ENCODE measurements at places on chromosomes 3 and 15. TPM values are rescaled to one million over a fixed set of nuclear protein-coding genes. Genes with fewer than 3 reads are reported as not detected.

The PLSCR4 gene
- 37.6 TPM for total RNA-seq

The HCLS1 gene
- 24.2 TPM for total RNA-seq

- DNase-seq: no peak
Observed at GRCh38 chr15:42483677-42484076, 7.3 kb downstream of the ZNF106 start.

DNA sequence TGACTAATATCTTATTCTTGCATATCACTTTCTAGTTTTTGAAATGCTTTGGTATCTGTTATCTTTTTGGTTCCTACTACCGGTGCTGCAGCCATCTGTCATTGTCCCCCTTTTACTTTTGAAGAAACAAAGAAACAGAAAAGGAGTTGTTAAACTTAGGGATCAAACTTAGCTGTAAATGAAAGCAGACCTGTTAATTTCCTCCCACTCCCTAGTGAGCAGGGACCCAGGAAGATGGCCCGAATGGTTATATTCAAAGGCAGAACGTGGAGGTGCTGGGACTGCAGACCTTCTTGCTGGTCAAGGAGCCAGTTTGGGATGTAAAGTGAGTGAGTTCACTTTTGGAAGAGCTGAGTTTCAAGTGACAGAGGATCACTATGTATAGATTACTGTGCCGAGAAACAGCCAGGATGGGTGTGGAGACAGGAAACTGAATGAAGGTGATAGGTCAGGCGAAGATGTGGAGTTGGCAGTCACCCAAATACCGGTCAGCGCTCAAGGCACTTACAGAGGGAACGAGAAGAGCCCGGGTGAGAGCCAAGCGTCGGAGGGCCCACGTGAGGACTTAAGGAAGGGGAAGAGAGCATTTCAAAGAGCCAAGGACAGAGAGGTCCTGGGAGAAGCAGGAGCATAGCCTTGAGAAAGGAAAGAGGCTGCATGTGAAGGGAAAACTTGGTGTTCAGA is 20.1 kb downstream of the KBTBD8 start:
- DNase-seq: peak; percentile 57

The XYLB gene
- 1.6 TPM for total RNA-seq

GRCh38 chr3:53970661-53971060 is 79.0 kb upstream of the SELENOK start:
- DNase-seq: no peak

- no peak for DNase-seq
Observed at GRCh38 chr3:45736707-45737106, 47.5 kb downstream of the SACM1L start.

- DNase-seq: no peak
Observed at GRCh38 chr15:99328106-99329072, 77.1 kb downstream of the LRRC28 start.

The P2RY14 gene
- 4.5 TPM for total RNA-seq

The UQCC5 gene
- 52.9 TPM for total RNA-seq

DNA sequence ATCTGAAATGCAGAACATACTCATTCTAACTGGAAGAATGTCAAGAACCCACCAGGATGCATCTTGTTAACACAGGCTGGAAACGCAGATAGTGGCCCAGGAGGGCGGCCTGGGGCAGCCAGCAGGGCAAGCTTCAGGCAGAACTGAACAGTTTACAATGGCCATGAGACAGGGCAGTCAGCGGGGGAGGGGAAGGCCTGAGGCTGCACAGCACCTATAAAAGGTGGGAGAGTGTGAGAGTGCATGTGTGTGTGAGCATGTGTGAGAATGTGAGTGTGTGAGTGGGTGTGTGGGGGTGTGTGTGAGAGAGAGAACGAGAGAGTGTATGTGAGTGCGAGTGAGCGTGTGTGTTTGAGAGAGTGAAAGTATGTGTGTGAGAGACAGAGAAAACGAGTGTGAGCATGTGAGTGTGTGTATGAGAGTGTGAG is 26.8 kb upstream of the SLCO2A1 start:
- no peak for DNase-seq

GRCh38 chr3:110564674-110565073 is 506.9 kb upstream of the NECTIN3 start:
- DNase-seq: no peak

The BCL2A1 gene
- 1.8 TPM for total RNA-seq

The NR2F2 gene
- total RNA-seq: 41.2 TPM

The CHRNA7 gene
- total RNA-seq: 0.77 TPM

The PLSCR5 gene
- not detected for total RNA-seq

The CLN6 gene
- 12.3 TPM for total RNA-seq

DNA sequence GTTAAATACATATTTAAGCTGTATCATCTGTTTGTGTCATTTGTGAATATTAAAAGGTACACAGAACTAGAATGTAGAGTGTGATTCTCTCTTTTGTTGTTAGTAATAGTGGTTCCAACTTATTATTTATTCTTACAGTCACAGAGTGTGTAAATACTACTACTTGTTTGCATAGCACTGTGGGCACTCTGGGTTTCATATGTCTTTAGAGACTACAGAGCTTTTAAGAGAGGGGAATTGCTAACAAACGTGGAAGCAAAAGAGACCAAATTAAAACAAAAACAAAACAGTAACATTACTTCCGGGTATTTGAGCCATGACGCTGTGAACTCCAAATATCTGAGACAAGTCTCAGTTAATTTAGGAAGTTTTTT is 828.0 kb upstream of the DPPA4 start:
- DNase-seq: no peak
